ENCODE measurements at places on chromosomes 3 and 15. TPM values are rescaled to one million over a fixed set of nuclear protein-coding genes. Genes with fewer than 3 reads are reported as not detected.

- H3K4me1 ChIP-seq, result no peaks in the 10 kb centered on the region
- H3K36me3 ChIP-seq, result no peaks in the 10 kb centered on the region
- H3K27me3 ChIP-seq, result no peaks in the 10 kb centered on the region
- H3K4me3 ChIP-seq, result no peak overlapping the region
- no peak overlapping the region for H3K27ac ChIP-seq
Measured at GRCh38 chr3:168925568-168925967, 737.9 kb downstream of the MECOM start.

DNA sequence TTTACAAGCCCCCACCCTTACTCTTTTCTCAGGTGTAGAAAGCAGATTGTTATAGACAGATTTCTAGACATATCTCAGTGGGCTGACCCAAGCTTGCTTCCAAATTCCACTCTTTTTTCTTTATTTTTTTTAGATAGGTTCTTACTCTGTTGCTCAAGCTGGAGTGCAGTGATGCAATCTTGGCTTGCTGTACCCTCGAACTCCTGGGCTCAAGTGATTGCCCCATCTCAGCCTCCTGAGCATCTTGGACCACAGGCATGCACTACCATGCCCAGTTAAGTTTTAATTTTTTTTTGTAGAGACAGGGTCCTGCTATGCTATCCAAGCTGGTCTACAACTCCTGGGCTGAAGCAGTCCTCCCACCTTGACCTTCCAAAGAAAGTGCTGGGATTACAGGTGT, 53.5 kb upstream of the ADAMTS9 start:
- H3K4me1 ChIP-seq, result no peaks in the 10 kb centered on the region
- DNase-seq, result no peak
- no peaks in the 10 kb centered on the region for H3K36me3 ChIP-seq
- no peaks in the 10 kb centered on the region for H3K27me3 ChIP-seq
- no peak overlapping the region for H3K4me3 ChIP-seq
- no peak overlapping the region for H3K27ac ChIP-seq

DNA sequence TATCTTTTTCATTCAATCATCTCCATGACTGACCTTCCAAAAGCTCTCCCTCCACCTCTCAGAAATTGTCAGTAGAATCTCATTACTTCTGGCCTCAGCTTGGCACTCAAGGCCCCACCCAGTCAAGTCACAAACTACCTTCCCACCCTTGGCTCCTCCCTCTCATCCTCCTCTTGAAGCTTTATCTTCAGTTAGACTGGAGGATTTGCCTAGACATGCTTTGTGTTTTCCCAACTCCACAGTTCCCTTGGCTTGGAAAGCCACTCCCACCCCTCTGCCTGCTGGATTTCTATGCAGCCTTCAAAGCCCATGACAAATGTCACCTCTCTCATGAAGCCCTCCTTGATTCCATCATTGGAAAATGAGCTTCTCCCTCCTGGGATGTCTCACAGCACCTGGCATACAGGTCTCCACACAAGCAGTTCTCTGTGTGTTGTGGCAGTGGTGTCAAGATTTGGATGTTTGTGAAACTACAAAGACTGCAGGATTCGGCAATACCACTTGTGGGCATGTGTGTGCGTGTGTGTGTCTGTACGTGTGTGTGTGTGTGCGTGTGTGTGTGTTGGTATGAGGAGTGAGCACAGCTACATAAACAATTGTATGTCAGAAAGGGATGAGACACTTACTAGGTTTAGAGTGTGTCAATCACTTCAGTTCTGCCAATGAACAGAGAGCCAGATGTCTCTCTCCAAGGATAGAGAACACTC, 45.3 kb upstream of the VPS8 start:
- no peaks in the 10 kb centered on the region for H3K36me3 ChIP-seq
- no peak overlapping the region for H3K4me3 ChIP-seq
- H3K4me1 ChIP-seq, result no peaks in the 10 kb centered on the region
- H3K27me3 ChIP-seq, result no peaks in the 10 kb centered on the region
- no peak overlapping the region for H3K27ac ChIP-seq
- no peak for DNase-seq

- DNase-seq, result peak; percentile 66
- peaks cover 29% of the 10 kb centered on the region for H3K4me1 ChIP-seq
- H3K36me3 ChIP-seq, result no peaks in the 10 kb centered on the region
Measured at GRCh38 chr3:126493739-126494138, 18.0 kb upstream of the ZXDC start.

DNA sequence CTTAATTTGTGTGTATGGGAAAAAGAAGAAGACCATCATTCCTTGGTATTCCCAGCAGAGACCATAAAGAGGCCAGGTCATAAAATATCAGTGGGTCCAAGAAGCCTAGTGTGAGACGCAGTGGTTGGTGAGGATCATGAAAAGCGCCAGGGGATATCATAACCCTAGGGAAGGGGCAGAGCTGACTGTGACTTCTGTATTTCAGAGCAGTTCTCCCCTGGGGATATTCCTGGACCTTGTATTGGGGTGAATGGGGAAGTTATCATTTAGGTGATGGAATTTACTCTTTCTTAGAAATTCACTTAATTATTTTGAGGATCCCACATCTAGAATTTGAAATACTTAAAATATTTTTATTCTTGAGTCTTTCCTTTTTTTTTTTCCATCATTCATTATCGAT, 34.9 kb upstream of the UMPS start:
- no peak for DNase-seq
- H3K36me3 ChIP-seq, result no peaks in the 10 kb centered on the region
- no peaks in the 10 kb centered on the region for H3K4me1 ChIP-seq
- peaks cover 5% of the 10 kb centered on the region for H3K27me3 ChIP-seq
- H3K27ac ChIP-seq, result no peak overlapping the region

KLF15 gene
- total RNA-seq, result 0.28 TPM

DNA sequence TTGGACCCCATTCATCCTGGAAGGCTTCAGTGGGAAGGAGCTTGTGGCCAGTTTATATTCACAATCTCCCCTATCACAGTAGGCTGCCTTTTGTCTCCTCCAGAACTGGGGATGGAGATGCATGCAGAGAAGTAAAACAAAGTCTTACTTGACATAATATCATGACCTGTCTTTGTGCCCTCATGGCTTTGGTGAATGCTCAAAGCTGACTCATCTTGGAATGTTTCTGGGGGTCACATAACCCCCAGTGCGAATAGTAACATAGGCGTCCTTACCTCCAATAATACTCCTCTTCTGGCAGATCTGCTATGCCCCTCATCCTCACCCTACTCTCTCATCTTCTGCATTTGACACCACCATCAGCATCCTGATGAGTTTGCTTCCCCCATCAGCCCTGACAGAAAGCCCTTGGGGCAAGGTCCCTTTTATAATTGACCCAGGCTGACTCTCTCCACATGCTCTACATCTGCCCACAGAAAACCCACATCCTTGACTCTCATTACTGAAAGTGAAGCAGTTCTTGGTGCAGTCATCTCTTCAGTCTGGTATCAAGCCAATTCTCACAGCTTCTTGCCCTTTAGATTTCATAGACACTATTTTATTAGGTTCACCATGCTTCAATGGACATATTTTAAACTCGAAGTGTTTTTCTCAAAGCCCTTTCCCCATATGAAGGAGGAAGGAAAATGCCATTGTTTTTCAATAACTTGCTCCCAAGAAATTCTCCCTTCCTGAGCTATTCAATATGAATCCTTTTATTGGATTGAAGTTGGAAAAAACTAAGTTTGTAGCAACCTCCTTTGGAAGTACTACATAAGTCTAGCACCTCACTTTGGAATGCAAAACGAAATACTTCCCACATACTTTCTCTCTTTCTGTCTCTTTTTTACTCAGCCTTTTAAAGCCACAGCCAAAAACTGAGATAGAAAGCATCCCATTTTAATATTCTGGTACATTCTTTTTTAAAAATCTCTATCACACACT, 36.6 kb downstream of the OSTN start:
- no peaks in the 10 kb centered on the region for H3K4me1 ChIP-seq
- H3K4me3 ChIP-seq, result no peak overlapping the region
- DNase-seq, result no peak
- no peaks in the 10 kb centered on the region for H3K36me3 ChIP-seq
- no peak overlapping the region for H3K27ac ChIP-seq
- no peaks in the 10 kb centered on the region for H3K27me3 ChIP-seq

GRCh38 chr15:89857673-89858072, 36.1 kb downstream of the AP3S2 start:
- H3K27ac ChIP-seq, result no peak overlapping the region
- no peaks in the 10 kb centered on the region for H3K27me3 ChIP-seq
- no peak for DNase-seq
- no peak overlapping the region for H3K4me3 ChIP-seq
- peaks cover 6% of the 10 kb centered on the region for H3K36me3 ChIP-seq

DNA sequence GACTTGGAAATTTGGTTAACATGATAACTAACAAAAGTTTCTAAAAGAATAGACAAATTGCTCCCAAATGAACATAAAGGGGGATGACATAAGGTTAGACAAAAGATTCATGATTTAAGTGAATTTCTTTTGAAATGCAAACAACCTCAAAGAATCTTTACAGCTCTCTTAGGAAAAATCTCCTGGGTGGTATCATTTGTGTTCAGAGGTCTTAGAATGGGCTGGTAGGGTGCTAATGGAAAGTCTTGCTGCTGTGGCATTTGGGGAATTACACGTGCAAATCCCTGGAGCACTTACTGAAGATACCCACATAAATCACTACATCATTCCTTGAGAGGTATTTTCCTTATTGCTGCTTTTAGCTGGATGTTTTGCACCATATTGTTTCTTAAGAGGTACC, 14.4 kb upstream of the ROBO2 start:
- no peak for DNase-seq
- no peaks in the 10 kb centered on the region for H3K4me1 ChIP-seq
- H3K36me3 ChIP-seq, result no peaks in the 10 kb centered on the region
- no peak overlapping the region for H3K27ac ChIP-seq

DNA sequence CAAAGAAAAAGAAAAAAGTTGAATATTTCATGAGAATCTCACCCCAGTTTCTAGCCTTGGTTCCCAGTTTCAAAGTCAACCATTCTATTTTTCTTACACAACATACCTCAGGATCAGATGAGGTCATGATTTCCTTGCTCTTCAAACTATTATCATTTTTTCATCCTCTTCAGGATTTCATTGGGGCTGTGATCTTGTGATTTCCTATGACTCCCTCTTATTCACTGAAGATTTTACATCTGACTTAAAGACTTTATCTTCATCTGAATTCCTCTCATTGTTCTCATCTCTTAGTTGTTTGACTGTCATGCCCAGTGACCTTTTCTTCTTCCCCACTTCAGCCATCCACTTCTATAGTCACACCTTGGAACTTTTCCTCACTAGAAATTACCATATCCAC, 3.1 kb upstream of the C3orf33 start:
- no peak for DNase-seq
- no peaks in the 10 kb centered on the region for H3K36me3 ChIP-seq
- no peak overlapping the region for H3K4me3 ChIP-seq

GRCh38 chr3:126671521-126671920, 16.6 kb upstream of the TXNRD3 start:
- DNase-seq, result no peak
- no peaks in the 10 kb centered on the region for H3K4me1 ChIP-seq
- no peaks in the 10 kb centered on the region for H3K27me3 ChIP-seq
- H3K36me3 ChIP-seq, result no peaks in the 10 kb centered on the region
- no peak overlapping the region for H3K4me3 ChIP-seq

DNA sequence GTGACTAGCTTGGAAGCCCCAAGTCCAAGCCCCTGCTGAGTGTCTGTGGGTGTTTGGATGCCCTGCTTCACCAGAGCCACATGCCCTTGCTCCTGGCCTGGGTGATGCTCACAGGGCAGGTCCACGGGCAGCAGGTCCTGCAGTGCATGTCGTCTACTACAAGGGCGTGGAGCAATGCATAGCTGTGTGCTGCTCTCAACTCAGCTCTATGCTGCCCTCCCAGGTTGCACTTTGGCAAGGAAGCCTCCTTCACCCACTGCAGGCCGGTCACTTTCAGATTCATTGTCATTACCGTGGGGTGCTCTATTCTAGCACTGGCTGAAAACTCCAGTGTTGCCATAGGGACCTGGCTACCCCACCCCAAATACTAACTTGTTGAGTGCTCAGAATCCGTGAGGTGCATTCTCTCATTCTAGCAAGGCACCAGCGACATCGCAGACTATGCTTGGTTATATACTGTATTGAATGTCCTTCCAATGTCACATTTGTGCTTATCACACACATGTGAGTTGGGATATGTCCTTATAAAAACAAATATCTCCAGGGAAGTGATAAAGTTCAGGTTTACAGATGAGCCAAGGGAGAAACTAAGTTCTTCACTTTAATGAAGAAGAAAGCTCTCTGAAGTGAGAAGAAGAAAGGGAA, 51.8 kb downstream of the GRAMD1C start:
- DNase-seq, result no peak
- H3K4me3 ChIP-seq, result no peak overlapping the region
- H3K36me3 ChIP-seq, result no peaks in the 10 kb centered on the region

GRCh38 chr3:30511524-30512251, 94.7 kb upstream of the TGFBR2 start:
- no peaks in the 10 kb centered on the region for H3K4me1 ChIP-seq
- H3K36me3 ChIP-seq, result no peaks in the 10 kb centered on the region
- DNase-seq, result no peak
- no peak overlapping the region for H3K27ac ChIP-seq
- H3K27me3 ChIP-seq, result no peaks in the 10 kb centered on the region

SENP7 gene
- total RNA-seq, result 37.7 TPM

DNA sequence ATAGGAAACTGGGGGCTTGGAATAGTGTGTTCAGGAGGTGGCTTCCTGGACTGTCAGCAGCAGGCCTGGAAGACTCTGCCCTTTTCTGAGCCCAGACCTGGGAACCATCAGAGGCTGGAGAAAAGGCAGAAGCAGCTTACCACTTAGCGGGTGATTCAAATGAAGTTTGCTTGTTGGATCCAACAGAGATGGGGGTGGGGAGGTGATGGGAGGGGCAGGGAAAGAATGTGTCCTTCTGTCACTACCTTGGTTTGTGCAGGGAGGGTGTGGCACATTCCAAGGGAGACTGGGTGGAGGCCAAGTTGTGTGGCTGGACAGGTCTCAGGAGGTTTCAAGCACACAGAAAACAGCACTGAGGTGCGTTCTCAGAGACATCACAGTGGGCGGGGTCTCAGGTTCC, 58.8 kb downstream of the TRAK1 start:
- no peak for DNase-seq
- H3K4me1 ChIP-seq, result peaks cover 3% of the 10 kb centered on the region
- H3K36me3 ChIP-seq, result no peaks in the 10 kb centered on the region
- no peak overlapping the region for H3K27ac ChIP-seq

RBP2 gene
- total RNA-seq, result 0.09 TPM

GRCh38 chr3:79729096-79729495, 38.7 kb downstream of the ROBO1 start:
- H3K4me1 ChIP-seq, result no peaks in the 10 kb centered on the region
- H3K36me3 ChIP-seq, result no peaks in the 10 kb centered on the region
- no peak for DNase-seq
- H3K27me3 ChIP-seq, result no peaks in the 10 kb centered on the region
- no peak overlapping the region for H3K4me3 ChIP-seq

- no peaks in the 10 kb centered on the region for H3K27me3 ChIP-seq
- no peak overlapping the region for H3K27ac ChIP-seq
- peaks cover 4% of the 10 kb centered on the region for H3K4me1 ChIP-seq
Measured at GRCh38 chr3:30682434-30683155, 76.2 kb downstream of the TGFBR2 start.

- DNase-seq, result no peak
- no peak overlapping the region for H3K27ac ChIP-seq
- H3K27me3 ChIP-seq, result no peaks in the 10 kb centered on the region
- no peak overlapping the region for H3K4me3 ChIP-seq
Measured at GRCh38 chr3:49300595-49300994, 23.6 kb upstream of the C3orf62 start.

GFM1 gene
- 40.0 TPM for total RNA-seq

ROBO2 gene
- total RNA-seq, result 9.3 TPM
